GM04503 (cell line): ENCODE measurements at places on chromosomes 2 and 18.

DNA sequence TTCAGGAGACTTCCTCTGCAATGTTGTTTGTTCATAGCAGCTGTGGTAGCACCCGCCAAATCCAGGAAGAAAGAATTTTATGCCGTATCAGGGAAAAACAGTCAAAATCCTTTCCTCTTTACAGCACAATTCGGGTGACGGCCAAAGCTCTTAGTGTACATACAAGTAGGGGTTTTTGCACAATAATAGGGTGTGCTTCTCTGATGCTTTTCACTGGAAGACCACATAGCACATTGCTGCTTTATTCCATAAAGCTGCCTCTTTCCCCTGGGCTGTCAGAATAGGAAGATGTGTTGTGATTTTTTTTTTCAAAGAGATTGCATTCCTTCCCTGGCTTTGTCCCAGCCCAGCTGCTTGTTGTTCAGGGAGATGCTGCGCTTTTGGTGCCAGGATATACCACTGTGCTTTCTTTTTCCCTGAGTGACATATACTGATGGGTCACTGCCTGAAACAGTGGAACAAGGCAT is 27.2 kb upstream of the LANCL1 start:
- DNase-seq, result no peak

DNA sequence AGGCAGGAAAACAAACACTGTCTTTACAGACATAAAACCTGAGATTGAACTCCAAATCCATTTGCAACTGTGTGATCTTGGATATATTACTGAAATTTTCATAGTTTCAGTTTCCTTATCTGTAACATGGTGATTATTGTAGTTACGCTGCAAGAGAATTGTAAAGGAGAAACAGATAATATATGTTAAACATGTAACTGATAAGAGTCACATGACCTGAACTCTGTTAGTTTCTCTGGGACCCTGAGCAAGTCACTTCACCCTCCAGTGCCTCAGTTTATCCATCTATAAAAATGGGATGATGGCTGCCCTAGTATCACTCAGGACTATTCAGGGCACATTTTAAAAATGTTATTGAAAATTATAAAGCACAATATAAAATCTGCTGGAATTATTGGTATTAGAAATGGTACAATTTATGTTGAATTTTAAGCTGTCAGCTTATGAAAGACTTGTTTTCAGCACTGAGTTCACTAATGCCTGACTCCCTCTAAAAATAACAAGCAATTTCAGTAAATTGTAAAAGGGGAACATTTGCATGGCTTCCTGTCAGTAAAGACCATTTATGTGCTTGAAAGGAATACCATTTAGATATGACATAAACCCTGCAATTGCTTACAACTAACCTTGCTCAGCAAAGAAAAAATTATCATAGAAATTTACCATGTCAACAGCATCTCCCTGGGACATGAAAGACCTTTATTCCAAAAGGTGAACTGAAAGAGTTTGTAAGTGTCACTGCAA is 393.5 kb downstream of the RAD51AP2 start:
- no peak for DNase-seq

DNA sequence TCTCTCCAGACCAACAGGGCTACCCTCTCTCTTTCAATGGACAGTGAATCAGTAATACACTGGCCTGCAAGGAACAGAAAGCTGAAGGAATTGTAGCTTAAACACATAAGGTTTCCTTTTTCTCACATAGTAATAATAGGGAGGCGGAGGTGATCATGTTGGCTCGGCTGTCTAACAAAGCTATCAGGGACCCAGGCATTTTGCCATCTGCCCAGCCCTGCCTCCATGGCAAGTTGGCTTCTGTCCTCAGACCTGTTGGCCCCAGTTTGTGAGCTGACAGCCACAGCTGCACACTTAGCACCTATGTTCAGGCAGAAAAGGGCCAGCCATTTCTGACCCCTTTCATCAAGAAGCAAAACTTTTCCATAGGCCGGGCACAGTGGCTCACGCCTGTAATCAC is 2.0 kb upstream of the CHRNG start:
- DNase-seq, result no peak

- DNase-seq, result no peak
Measured at GRCh38 chr2:143807671-143808070, 678.5 kb downstream of the ARHGAP15 start.

GRCh38 chr2:139556789-139557188 is 776.6 kb upstream of the NXPH2 start:
- DNase-seq, result no peak

GRCh38 chr2:18855027-18855426 is 265.7 kb upstream of the NT5C1B start:
- no peak for DNase-seq

DNA sequence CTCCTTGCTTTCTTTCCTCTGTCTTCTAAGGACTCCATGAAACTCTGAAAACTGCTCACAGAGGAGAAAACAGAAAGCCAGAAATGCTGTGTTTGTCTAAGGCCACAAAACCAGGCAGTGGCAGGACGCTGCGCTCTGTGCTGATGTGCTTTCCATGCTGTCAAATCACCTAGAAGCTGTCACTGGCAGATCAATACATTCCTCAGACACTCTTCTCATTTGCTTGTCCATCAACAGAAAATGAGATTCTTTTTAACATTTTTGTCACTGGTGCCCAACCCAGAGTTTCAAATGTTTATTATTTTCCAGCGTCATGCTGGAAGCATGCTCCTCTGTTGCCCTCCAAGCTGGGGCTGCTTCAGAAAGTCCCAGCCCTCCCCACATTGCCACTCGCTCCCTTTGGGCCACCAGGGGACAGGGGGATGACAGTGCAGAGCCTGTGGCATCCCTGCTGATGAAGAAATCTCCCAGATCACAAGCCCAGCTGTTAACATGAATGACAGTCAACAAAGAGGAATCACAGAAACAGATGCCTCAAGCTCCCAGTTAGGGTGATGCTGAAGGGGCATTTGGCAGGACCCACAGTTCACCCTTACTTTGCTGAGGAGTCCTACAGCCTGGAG is 117.5 kb upstream of the MEIS1 start:
- no peak for DNase-seq

- DNase-seq, result no peak
Measured at GRCh38 chr2:142557391-142557790, 320.1 kb upstream of the KYNU start.

DNA sequence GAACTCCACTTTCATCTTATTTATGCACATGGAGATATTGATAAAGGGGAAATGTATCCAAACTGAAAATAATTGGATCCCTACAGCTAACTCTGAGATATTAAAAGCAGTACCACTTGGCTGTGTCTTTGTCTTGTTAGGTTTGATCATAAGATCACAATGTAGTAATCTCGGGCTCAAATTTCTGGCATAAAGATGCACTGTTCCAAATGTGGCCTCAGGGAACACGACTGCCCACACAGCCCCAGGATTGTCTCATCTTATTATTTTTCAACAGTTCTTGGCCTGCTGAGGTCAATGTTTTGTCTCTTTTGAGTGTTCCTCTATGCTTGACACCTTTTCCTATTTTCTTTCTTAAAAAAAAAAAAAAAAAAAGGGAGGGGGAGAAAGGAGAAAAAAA is 114.1 kb downstream of the GBX2 start:
- no peak for DNase-seq

GRCh38 chr2:228786901-228787300 is 484.2 kb downstream of the PID1 start:
- DNase-seq, result no peak

DNA sequence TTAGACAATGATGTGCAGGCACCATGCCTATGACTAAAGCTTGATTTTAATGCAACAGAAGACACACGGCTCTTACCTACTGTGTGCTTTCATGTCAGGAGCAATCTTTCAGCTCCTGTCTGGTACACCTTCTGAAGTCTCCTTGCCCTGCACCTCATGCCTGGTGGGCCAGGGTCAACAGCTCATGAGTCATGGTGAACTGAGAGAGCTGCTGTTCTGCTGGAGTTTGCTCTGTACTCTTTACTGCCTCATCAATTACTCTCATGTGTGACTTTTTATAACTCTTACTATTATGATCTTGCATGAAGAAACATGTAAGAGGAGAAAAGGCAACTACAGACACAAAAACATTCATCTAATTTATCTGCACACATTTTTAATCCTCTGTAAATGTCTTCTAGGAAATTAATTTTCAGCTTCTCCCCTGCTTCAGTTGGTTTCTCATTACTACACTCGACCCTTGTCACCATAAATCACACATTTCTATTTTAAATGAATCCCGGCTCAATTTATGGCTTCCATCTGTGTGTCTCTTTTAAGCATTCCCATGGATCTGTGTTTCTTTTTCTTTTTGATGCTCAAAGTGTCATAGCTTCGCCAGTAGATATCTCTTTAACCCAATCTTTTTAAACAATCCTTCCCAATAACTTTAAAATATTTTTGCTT is 9.7 kb downstream of the SERPINB7 start:
- no peak for DNase-seq

DNA sequence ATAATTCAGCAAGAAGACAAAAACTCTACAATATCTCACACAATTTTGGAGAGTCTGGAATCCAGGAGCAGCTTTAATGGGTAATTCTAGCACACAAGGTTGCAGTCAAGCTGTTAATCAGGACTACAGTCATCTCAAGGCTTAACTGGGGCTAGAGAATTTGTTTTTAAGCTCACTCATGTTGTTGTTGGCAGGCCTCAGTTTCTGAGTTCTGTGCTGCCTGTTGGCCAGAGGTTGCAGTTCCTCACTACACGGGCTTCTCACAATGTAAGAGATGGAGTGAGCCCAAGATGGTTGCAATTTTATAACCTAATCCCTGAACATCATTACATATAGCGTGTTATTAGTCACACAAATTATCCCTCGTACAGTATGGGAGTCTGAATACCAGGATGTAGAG is 50.6 kb upstream of the TMEFF2 start:
- no peak for DNase-seq

GRCh38 chr18:43393174-43393573 is 115.9 kb upstream of the SYT4 start:
- DNase-seq, result no peak

- DNase-seq, result no peak
Measured at GRCh38 chr18:5891854-5892215, 3.5 kb downstream of the TMEM200C start.

DNA sequence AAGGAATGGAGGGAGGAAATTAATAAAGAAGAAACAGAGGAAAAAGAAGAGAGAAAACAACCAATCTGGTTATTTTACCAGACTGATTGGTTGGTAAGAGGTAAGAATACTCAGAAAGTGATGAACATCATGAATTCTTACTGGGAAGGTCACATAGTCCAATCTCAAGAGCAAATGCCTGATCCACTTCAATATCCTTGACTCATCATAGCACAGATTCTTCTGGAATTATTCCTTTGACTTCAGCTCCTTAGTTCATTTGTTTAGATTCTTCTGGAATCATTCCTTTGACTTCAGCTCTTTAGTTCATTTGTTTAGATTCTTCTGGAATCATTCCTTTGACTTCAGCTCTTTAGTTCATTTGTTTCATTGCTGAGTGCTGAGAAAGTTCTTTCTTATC is 2030.6 kb upstream of the CELF4 start:
- DNase-seq, result peak; percentile 7

- no peak for DNase-seq
Measured at GRCh38 chr2:237147317-237147716, 61.6 kb downstream of the COPS8 start.

- DNase-seq, result no peak
Measured at GRCh38 chr2:132465917-132466316, 49.3 kb downstream of the GPR39 start.

- no peak for DNase-seq
Measured at GRCh38 chr18:48539406-48540250, 797 bp downstream of the CTIF start.

DNA sequence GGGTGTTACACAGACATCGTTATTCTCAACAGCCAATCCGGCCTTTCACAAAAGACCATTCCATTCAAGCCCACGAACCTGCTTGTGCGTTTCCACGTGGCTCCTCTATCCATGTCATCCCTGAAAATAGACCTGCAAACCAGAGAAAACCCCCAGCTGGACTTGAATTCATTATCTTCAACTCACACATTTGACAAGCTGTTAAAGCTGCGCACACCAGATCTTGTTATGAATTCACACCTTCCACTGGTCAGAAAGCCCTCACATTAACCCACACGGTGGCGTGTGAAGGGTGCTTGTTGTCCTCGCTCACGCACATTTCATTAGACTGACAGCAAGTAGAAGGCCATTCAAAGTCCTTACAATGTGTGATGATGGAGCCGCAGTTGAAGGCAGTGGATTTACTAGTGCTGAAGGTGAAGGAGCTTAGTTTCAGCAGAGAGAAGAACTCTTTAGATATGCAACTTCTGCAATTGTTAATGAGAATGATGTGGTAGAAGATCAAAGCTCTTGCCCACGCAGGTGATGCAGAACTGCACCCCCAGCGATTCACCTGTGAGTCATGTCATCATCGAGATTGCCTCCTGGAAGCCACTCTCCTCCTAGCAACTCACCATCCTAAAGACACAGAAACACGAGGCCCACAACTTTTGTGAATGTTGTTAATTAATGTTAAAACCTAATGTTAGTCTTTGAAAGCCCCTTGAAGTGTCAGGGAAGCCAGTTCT is 224.8 kb upstream of the SOX11 start:
- no peak for DNase-seq

DNA sequence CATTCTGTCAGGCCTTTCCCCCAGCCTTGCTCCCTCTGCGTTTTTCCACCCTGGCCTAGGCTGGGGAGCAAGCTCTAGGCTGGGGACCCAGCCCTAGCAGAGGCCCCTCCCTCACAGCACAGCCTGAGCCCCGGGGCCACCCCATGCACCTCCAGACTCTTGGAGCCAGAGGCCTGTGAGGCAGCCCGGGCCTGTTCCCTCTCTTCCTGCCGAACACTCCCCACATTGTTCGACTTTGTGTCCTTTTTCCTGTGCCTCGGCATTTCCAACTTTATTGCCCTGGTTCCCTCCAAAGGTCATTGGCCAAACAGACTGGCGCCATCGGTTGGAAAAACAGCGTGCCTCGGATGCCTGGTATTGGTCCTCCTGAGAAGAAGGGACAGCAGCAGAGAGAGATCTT is 79.7 kb downstream of the HS1BP3 start:
- DNase-seq, result no peak

GRCh38 chr18:50842846-50843245 is 23.0 kb upstream of the MRO start:
- DNase-seq, result no peak

- DNase-seq, result no peak
Measured at GRCh38 chr2:227908266-227909054, 37.0 kb downstream of the DAW1 start.
